ENCODE measurements at places on chromosomes 7 and 10.

DNA sequence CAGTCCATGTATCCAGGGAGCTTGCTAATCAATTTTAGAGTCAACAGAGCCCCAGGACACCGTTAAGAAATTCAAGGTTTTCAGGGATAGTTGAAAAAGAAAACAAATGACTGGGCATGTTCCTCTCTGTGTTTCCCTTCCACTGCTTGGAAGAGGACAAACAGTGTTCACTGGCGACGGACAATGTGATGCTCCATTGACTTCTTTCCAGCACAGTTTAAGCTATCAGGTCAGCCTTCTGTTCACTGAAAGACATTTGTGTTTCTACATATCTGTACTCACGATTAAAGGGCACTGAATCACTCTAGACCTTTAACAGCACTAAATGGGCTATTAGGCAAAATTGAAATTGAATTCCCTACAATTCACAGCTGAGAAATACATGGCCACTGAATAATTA, 123.6 kb downstream of the RNLS start:
- no peak for DNase-seq

DNA sequence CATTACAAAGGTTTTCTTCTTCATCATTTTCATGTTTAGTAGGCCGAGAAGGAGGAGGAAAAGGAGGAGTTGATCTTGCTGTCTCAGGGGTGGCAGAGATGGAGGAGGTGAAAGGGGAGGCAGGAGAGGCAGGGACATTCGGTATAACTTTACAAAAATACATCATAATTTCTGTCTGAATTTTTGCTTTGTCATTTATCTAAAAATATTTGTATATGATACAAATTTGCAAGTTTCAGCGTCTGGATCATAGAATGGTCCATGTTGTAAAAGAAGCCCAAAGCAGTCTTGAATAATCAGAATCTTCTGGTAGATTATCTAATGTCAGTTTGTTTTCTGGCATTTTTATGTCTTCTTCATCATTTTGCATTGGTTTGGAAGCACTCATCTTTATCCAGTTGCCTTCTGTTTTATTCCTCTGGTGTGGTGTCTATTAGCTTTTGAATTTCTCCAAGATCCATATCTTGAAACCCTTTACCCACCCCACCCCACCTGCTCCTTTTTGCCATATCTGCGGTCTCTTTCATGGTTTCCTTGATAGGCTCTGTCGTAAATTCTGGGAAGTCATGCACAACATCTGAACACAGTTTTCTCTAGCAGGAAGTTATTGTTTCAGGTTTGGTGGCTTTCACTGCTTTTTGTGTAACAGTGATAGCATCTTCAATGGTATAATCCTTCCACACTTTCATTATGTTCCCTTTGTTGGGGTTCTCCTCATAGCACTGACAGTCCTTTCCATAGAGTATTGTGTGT, 95.0 kb downstream of the ST7 start:
- no peak for DNase-seq

GRCh38 chr10:112059220-112059619, 124.3 kb downstream of the GPAM start:
- DNase-seq, result no peak

GRCh38 chr10:119442758-119443060, 99.8 kb downstream of the RGS10 start:
- DNase-seq, result no peak

DNA sequence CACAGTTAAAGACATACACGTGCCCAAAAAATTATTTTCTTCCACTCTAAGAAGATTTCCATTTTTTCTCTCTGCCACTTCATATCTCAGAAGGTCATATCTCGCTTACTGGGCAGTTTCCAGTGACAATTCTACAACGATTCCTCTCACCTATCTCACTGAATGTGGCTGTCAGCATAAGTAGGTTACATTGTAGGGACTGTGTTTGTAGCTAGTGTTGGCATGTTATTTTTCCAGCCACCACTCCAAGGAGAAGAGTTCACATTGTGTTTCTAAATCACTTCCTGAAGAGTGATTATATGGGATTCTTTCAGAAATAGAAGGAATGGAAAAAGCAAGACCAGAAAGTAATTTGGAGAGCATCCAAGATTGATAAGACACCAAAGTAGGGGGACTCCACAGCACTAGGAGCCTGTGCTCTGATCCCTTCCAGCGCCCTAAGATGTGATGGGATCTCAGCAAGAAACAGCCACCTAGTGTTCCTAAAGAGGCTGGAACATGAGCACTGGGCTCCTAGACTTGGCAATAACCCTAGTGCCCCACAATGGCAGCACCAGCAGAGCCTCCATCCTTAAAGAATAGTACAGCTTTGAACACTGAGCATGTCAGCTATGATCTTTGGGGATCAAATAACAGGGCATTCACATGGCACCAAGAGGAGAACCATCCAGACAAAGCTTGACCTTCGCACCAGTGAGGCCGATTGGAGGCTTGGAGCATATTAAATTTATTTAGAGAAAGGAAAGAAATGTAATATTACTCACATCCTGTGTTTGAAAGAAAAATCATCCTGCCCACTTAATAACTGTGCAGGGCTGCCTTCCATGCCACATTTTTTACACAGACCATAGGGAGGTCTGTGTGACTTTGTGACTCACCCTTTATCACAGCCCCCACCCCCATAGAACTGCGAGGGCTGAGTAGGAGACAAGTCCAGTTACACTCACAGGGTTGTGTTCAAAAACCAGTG, 51.8 kb downstream of the CAV1 start:
- DNase-seq, result no peak

GRCh38 chr10:102254426-102254825, 9.1 kb downstream of the GBF1 start:
- DNase-seq, result no peak

DNA sequence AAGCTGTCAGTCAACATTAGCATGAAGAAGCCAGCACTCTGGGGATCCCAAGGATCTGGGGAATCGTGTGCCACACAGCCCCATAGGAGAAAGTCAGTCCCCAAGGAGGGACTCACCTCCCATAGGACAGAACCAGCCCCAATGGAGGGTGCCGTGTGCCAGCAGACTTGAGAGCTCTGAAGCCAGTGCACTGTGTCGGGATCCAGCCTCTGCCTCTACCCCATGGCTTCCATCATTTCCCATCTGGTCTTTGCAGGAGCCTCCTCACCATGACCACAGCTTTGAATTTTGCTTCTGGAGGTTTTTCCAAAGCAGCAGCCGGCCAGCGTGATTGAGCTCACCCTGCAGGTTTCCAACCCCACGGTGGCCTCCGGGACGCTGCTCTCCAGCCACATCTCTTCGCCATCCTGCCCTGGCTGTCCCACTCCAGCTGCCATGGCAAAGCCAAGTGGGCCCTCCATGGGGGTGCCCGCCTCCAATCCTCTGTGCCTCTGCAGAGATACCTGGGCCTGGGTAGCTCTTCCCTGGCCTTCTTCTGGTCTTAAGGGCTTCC, 171.8 kb upstream of the SHH start:
- no peak for DNase-seq

- no peak for DNase-seq
These were observed 1050.0 kb upstream of the GHITM start for GRCh38 chr10:83089335-83089734.

- DNase-seq, result no peak
These were observed 1.7 kb downstream of the CCSER2 start for GRCh38 chr10:84329986-84330651.

GRCh38 chr10:93440591-93441091, 41.5 kb downstream of the MYOF start:
- no peak for DNase-seq

DNA sequence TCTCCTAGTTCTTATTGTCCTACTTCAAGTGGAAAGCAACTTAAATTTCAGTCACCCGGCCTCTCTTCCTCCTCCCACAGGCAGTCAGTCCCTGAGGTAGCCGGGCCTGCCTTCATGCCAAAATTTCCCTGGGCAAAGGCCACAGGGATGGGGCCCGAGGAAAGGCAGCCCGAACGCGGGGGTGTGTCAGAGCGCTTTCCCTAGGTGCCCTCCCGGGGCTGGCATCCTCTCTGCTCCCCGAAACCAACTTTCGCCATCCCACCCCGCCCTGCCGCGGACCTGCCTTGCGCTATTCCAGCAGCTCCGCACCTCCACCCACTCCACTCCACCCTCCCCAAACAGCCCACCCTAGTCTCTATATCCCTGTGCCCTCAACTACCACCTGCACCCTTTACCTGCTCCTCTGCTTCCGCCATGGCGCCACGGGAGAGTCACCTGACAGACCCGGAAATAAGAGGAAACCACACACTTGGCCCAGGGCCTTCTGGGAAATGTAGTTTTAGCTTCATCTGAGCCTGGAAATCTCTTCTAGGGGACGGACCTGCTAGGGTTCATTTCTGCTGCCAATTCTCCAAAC, at the start of gene VPS41:
Gene VPS41 (minus strand): TSS at position 433 of the 577 bp plus-strand sequence. CDS start 17 bp downstream, at position 416.
- DNase-seq, result peak; percentile 60

DNA sequence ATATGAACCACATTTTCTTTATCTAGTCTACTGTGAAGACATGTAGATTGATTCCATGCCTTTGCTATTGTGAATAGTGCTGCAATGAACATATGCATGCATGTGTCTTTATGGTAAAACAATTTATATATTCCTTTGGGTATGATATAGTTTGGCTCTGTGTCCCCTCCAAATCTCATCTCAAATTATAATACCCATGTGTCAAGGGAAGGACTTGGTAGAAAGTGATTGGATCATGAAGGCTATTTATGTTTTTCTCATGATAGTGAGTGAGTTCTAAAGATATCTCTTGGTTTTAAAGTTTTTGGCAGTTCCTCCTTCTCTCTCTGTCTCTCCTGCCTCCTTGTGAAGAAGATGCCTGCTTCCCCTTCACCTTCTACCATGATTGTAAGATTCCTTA, 248.7 kb downstream of the GPR37 start:
- no peak for DNase-seq

GRCh38 chr10:46516660-46517416, 39.6 kb downstream of the GPRIN2 start:
- no peak for DNase-seq

- DNase-seq, result peak; percentile 87
These were observed 2.1 kb downstream of the SNX10 start for GRCh38 chr7:26293569-26294308.

- DNase-seq, result no peak
These were observed 3.0 kb downstream of the BRI3 start for GRCh38 chr7:98284335-98285036.

- DNase-seq, result no peak
These were observed 324.1 kb upstream of the NPSR1 start for GRCh38 chr7:34333925-34334324.

DNA sequence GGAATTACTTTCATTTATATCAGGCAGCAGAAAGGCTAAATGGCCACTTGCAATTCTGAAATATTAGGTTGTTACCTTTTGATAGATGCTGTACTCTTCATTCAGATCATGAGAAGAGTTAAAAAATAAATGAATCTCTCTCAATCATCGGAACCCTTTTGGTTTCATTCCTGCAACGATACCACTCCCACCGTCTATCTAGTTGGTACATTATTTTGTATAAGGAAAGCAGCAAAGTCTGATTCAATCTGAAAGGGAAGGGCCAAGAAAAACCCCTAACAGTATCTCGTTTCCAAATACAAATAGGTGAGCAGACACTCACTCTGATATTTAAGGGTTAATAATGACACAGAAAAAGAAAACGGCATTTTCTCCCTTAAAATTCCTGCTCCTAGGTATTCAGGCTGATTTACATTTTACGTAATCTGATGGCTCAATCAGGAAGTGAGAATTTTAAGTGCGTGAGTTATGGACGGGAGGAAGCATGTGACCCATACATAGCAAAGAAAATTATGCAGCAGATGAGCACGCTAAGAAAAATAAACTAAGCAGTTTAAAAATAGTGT, 209.4 kb upstream of the KLF14 start:
- DNase-seq, result no peak

- no peak for DNase-seq
These were observed 13.4 kb downstream of the LRRC27 start for GRCh38 chr10:132345345-132345744.

- no peak for DNase-seq
These were observed at the start of gene MGAM2 for GRCh38 chr7:142111499-142111898. TSS of gene MGAM2 (plus strand) at chr7:142111718. CDS start at chr7:142116874, 5,156 bp downstream.

- no peak for DNase-seq
These were observed 61.5 kb upstream of the ELMO1 start for GRCh38 chr7:37510043-37510634.

DNA sequence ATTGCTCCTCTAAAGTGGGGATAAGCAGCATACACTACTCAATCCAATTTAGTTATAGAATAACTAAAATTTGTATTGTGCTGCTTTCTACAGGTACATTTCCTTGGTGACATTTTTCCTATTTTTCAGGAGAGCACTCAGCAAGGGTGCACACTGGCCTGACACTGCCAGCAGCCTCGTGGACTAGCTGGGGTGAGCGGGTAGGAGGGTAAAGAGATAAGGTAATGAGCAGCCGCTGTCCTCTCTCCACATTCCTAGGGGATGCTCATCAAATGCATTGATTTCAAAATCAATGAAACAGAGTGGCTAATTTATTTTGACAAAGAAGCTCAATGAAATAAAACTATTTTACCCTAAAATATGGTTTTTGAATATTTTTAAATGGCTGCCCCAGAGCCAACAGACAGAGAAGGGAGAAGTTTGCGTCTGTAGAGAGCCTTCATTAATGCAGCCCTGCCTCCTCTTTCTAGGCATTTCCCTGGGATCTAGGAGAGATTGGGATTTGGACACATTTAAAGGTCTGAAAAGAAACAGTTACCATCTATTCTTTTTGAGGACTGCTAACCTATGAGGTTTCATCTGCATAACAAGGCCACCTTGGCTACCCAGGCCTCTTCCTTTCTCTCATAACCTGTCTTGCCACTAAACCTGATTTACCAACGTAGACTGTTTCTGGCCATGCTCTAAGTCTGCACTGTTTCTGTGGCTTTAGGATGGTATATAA, 561.0 kb downstream of the IPMK start:
- DNase-seq, result no peak

DNA sequence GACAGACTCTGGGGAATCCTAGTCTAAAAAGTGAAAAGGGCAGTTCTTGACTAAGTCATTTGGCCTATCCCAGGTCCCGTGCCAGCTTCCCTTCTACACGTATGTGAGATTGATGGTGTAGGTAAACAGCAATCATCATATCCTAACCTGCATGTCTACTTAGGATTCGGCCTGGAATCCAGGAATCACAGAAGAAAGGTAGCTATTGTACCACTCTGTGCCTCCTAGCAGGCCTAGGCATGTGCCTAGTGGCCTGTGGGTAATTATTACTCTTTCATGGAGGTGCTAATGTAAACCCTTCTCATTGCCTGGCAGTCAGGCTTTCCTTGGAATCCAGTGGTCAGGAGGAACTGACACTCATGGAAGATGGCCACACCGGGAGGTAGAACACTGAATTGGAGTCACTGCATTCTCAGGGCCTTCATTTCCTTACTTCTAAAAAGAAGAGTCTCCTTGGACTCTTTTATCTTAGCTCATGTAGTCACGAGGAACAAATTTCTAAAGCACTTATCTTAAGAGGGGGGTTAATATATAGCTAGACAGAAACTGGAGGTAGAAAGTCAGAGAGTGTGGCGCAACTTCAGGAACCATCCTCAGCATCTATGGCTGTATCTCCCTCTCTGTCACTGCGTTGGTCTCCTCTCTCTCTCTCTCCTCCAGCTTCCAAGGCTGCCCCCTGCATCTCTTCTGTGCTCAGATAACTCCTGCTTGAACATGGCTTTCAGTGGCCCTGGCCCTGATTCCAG, 122.5 kb downstream of the C1GALT1 start:
- no peak for DNase-seq

- DNase-seq, result no peak
These were observed 41.9 kb upstream of the FRMD4A start for GRCh38 chr10:14372606-14373005.

Measured in KG1 (cell line).